Activated CD8-positive, alpha-beta memory T cell treated with anti-CD3 and anti-CD28 coated beads, Interleukin-2, amount 10 ng/mL, durations not matched to agents 7 days and 5 days (primary cell): ENCODE measurements at places on chromosomes 6 and 20.

GRCh38 chr6:49898904-49899566, 32.7 kb upstream of the CRISP1 start:
- H3K27ac ChIP-seq = no peak overlapping the region
- no peak for DNase-seq
- H3K4me1 ChIP-seq = no peaks in the 10 kb centered on the region
- H3K4me3 ChIP-seq = no peak overlapping the region

GRCh38 chr6:157380779-157381561, at the start of gene ZDHHC14:
Gene ZDHHC14, plus strand, starts transcription at chr6:157381190.
- peak within 1 kb of the TSS; percentile 82 for H3K4me3 ChIP-seq
- H3K27me3 ChIP-seq = peaks cover 2% of the 10 kb centered on the region
- H3K4me1 ChIP-seq = peaks cover 31% of the 10 kb centered on the region
- peak within 1 kb of the TSS; percentile 80 for H3K27ac ChIP-seq
- DNase-seq = peak; percentile 92

DNA sequence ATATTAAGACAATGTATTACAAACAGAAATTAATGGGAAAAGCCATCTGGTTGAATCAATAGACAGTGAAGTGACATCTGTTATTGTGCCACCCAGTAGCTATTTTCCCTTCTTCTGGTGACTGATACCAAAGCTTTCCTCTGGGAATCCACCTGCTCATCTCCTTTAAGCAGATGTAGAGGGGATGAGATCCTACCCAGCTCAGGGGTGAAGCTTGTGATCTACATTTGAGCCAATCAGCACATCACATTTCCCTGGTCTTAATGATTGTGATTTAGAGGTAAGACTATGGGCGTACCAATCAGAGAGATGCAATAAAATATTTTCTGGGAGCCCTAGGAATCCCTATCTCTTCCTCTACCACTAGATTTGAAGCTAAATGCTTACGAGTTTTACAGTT, 782.9 kb downstream of the PTPRT start:
- no peak for DNase-seq
- no peak overlapping the region for H3K27ac ChIP-seq
- no peaks in the 10 kb centered on the region for H3K36me3 ChIP-seq
- H3K27me3 ChIP-seq = no peaks in the 10 kb centered on the region
- H3K4me3 ChIP-seq = no peak overlapping the region

DNA sequence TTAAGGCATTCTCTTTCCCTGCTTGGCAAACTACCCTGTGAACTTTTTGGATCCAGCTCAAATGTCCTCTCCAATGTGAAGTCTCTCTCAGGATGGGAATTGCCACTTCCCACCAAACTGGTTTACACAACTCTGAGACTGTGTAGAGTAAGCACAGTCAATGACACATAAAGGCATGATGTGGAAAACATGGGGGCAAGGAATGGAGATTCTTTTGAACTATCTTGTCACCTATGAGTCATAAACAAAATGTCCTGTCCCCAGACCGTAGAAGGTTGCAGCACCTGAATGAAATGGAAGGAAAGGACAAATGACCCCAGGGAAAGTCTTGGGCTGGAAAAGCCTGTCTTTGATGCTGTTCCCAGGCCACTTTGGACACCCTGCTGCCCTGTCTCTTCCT, 11.0 kb upstream of the KIF13A start:
- DNase-seq = no peak
- no peaks in the 10 kb centered on the region for H3K36me3 ChIP-seq
- H3K4me1 ChIP-seq = peaks cover 2% of the 10 kb centered on the region
- H3K4me3 ChIP-seq = no peak overlapping the region

DNA sequence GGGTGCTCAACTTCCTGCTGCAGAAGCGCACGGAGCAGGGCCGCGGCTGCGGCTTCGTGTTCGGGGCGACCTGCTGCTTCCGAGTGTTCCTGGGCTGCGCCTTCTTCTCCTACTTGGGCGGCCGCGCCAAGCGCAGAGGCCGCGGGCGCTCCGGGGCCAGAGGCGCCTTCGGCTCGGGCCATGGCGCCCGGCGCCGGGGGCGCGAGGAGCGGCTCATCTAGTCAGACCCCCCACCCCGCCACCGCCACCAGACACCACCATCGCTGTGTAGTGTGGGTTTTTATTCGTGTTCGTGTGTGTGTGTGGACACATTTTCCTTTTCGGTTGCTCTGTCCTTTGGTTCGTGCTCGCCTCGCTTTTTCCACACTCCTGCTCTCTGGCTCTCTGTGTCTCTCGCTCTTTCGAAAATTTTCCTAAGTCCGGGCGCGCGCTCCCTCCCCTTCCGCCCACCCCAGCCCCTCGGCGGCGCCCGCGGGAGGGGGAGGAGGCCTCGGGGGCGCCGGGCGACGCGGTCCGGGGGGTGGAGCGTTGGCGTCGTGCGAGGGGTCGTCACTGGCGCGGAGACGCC, 38.1 kb downstream of the GNAS start:
- peaks cover 52% of the 10 kb centered on the region for H3K4me1 ChIP-seq
- peak; percentile 78 for DNase-seq
- H3K4me3 ChIP-seq = peak overlapping the region; percentile 89
- H3K27me3 ChIP-seq = no peaks in the 10 kb centered on the region
- H3K36me3 ChIP-seq = peaks cover 25% of the 10 kb centered on the region

DNA sequence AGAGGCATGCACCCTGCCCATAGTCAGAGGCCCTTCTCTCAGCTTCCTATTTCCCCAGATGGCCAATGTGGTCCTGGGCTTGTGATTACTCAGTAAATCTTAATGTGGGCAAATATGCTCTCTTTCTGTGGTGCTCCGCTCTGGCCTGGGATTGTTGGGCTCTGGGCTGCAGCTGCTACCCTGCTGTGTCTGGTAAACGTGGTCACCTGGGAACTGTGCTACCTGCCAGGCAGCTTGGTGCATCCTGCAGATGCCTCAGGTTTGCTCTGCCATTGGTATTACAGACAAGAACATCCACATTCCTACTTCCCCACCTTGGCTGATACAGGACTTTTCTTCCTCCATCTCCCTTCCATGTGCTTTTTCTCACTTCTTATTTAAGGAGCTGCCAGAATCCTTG, 611.5 kb upstream of the IMPG1 start:
- no peak overlapping the region for H3K27ac ChIP-seq
- no peaks in the 10 kb centered on the region for H3K27me3 ChIP-seq
- H3K4me1 ChIP-seq = no peaks in the 10 kb centered on the region
- no peaks in the 10 kb centered on the region for H3K36me3 ChIP-seq
- H3K4me3 ChIP-seq = no peak overlapping the region
- DNase-seq = no peak

DNA sequence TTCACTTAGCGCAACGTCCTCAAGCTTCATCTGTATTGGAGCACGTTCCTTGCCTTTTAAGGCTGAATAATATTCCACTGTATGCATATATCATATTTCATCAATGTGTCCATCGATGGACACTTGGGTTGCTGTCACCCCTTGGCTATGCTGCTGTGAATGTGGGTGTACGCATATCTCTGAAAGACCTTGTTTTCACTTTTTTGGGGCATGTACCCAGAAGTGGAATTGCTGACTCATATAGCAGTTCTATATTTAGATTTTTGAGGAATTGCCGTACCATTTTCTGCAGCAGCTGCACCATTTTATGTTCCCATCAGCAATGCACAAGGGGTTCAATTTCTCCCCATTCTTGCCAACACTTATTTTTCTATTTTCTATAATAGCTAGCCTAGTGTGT, 22.8 kb upstream of the SLC23A2 start:
- no peak for DNase-seq
- H3K27ac ChIP-seq = no peak overlapping the region
- H3K36me3 ChIP-seq = no peaks in the 10 kb centered on the region
- no peaks in the 10 kb centered on the region for H3K27me3 ChIP-seq
- no peak overlapping the region for H3K4me3 ChIP-seq

- no peak for DNase-seq
- peaks cover 26% of the 10 kb centered on the region for H3K4me1 ChIP-seq
Measured at GRCh38 chr20:32418376-32418775, 60.2 kb downstream of the ASXL1 start.

DNA sequence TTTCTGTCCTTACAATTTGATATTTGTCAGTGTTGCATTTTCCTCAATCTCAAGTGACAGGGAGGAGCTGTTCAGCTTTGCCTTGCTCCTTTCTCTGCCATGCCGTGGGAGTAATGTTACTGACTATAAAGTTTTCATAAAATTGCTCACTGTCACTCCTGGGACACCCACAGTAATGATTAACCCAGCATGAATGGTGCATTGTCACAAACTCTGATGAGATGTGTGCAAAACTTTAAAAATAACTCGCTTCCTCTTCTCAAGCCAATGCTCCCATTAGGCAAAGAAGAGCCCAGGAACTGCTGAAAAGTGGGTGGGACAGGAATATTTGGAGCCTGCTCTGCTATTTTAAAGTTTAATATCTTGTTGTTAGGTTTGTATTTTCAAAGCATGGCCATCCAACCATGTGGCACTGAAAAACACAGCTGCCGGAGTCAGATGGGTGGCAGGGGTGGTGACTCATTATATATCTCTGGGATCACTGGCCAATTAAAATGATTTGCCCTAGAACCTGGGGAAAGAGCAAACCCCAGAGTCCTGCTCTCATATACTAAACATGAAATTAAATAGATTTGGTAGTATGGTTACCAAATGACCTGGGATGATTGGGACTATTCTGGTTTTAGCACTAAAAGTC, 260.1 kb downstream of the BTBD3 start:
- H3K4me3 ChIP-seq = no peak overlapping the region
- DNase-seq = no peak

- no peak overlapping the region for H3K27ac ChIP-seq
- H3K36me3 ChIP-seq = no peaks in the 10 kb centered on the region
- H3K4me3 ChIP-seq = no peak overlapping the region
- no peaks in the 10 kb centered on the region for H3K27me3 ChIP-seq
Measured at GRCh38 chr6:152846825-152847224, 96.2 kb downstream of the VIP start.

- peak; percentile 38 for DNase-seq
- peaks cover 6% of the 10 kb centered on the region for H3K36me3 ChIP-seq
- peaks cover 60% of the 10 kb centered on the region for H3K27me3 ChIP-seq
- H3K4me1 ChIP-seq = peaks cover 8% of the 10 kb centered on the region
- H3K27ac ChIP-seq = no peak within 1 kb of the TSS
Measured at GRCh38 chr20:58228484-58229197, at the start of gene ANKRD60. Gene ANKRD60, minus strand, starts transcription at chr20:58228653. Its CDS starts 0 bp downstream, at chr20:58228653.

DNA sequence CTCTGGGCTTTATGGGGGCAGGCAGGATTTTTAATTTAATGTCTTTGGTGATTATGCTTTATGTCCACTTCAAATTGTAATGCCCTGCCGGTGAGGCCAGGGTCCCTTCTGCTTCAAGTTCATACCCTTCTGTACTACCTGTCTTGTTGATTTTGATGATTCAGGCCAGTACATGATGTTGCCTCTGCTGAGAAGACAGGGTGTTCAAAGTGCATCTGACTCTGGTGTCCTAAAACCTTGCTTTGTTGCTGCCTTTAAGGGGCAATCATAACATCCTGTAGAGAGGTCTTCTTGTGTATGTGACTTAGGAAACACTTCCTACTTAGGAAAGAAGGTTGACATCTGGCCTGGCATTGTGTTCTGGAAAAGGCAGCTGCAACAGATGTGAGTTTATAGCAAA, 113.2 kb downstream of the TMEM170B start:
- peaks cover 30% of the 10 kb centered on the region for H3K27me3 ChIP-seq
- no peaks in the 10 kb centered on the region for H3K36me3 ChIP-seq
- DNase-seq = peak; percentile 21
- H3K4me3 ChIP-seq = no peak overlapping the region

DNA sequence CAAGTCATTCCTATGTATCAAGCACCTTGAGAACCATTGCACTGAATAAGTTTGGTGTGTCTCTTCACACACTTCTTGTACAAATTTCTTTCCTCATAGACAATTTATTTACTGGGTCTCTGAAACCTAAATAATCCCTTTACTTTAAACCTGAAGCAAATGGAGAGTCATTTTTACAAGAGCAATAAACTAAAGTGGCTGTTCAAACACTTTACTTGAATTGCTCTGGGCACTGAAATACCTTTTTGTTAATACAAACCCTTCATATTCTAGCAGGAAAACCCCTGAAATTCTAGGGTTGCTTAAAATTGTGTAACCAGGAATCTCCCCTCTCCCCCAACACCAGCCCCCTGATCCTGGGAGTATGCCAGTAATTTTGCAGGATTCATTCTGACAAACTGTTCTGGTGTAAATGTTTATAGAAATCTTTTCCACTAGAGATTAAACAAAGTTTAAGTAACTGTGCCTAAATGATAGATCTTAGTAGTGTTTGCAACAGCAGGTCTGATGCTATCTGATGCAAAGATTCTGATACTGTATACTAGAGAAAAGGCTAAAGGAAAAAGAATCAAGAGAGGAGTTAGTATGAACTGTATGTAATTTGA, 13.4 kb downstream of the RSPO3 start:
- no peak overlapping the region for H3K4me3 ChIP-seq
- no peak for DNase-seq
- H3K27ac ChIP-seq = no peak overlapping the region
- H3K27me3 ChIP-seq = peaks cover 43% of the 10 kb centered on the region
- no peaks in the 10 kb centered on the region for H3K36me3 ChIP-seq

- no peak overlapping the region for H3K4me3 ChIP-seq
- DNase-seq = no peak
- no peaks in the 10 kb centered on the region for H3K27me3 ChIP-seq
- no peaks in the 10 kb centered on the region for H3K36me3 ChIP-seq
Measured at GRCh38 chr20:7695635-7696034, 244.6 kb downstream of the HAO1 start.

DNA sequence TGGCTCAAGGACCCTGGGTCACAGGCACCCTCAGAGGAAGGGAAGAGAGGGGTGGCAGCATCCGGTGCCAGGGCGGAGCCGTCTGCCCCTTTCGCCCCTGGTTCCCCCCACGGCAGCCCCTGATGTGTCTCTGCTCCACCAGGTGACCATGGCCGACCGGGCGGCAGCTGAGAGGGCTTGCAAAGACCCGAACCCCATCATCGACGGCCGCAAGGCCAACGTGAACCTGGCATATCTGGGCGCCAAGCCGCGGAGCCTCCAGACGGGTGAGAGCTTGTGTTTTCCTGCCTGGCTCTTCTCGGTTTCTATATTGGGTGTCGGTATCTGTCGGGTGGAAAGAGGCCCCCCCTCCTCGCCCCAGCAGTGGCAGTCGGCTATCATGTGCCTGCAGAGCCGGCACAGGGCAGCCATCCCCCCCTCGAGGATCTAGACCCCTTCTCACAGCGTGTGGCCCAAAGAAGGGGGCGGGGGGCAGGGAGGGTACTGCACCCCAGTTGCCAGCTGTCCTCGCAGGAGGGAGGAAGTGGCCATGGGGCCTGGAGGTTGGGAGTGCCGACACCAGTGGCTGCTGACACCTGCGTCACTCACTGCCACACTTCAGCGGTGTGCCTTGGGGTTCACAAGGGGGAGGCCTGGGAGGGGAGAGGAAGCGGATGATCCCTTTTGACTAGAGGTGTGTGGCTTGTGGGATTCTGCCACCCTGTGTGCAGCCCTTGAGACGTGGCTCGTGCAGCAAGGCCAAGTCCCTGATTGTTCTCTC, 1.5 kb downstream of the RBM38 start:
- H3K4me1 ChIP-seq = peaks cover 57% of the 10 kb centered on the region
- H3K36me3 ChIP-seq = peaks cover 50% of the 10 kb centered on the region
- DNase-seq = peak; percentile 96
- H3K27me3 ChIP-seq = no peaks in the 10 kb centered on the region
